ENCODE measurements at places on chromosomes 16 and 17. TPM values are rescaled to one million over a fixed set of nuclear protein-coding genes. Genes with fewer than 3 reads are reported as not detected.
A peak's percentile ranks its signal among the peaks of the same experiment; 100 is the strongest.

DNA sequence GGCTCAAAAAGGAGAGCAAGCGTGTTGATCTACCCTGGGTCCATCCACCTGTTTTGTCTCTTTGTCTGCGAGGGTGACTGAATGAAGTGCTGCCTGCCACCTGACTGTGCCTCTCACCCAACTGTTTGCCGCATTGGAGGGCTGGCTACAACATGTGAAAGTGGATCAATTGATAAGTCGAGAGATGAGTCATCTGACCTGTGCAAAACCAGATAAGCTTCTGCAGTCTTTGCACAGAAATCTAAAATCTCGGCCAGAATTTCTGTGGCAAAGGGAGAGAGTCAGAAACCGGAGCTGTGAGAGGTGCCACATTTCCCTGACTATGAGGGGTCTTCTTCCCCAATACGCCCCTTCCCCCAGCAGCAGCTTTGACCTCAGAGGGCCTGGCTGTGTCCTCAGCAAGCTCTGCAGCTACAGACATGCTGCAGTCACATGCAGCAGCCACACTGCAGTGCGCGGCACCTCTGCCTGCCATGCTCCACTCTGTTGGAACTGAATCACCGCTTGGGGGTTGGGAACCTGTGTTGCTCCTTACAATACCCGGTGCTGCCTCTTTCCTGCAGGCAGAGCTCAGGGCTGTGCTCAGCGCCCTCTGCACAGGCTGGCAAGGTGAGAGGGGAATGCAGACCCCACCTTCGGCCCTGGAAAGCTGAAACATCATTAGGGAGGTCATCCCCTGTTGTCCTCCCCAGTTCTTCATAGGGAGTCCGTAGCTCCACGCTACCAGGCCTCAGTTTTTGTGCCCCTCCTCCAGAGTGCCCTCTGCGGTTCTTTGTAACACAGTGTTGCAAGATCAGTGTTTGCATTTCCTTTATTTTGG, 16.2 kb upstream of the HAS3 start:
- H3K27me3 ChIP-seq, result no peaks in the 10 kb centered on the region
- H3K4me3 ChIP-seq, result no peak overlapping the region
- H3K36me3 ChIP-seq, result peaks cover 2% of the 10 kb centered on the region
- peaks cover 9% of the 10 kb centered on the region for H3K4me1 ChIP-seq
- no peak overlapping the region for H3K27ac ChIP-seq

DNA sequence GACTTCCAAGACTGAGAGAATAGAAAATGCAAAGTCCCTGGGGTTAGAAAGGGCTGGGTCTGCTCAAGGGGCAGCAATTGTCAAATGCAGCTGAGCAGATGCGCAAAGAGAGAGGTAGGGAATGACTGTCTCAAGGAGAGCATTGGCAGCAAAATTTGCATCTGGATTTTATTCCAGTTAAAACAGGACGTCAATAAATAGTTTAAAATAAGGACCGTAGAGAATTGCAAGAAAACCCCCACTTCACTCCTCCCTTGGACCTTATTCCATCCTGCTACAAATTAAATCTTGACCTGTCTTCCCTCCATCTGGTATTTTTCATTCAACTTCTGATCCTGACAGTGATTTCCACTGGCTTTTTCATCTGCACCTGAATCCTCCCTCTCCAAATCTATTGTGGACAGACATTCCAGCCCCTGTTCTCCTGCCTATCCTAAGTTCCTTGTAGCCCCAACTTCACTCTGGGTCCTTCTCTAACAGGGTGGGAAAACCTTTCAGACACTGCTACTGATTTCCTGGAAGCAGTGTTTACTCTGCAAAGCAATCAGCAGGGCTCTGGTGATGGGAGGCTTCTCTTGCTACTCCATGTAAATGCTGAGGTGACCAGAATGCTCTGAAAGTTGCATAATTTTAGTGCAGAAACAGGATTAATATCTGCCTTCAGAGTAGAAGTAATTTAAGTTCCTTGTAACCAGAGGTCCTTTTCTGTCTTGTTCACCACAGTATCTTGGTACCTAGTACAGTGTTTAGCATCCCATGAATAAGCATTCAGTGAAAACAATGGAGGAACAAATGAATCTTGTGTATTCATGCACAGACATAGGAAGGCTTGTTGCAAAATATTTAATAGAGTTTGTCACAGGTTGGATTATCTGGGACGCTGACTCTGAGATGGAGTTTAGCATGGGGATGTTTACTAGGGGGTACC, 79.2 kb downstream of the CDH11 start:
- DNase-seq, result no peak
- peaks cover 33% of the 10 kb centered on the region for H3K36me3 ChIP-seq
- H3K27ac ChIP-seq, result no peak overlapping the region

DNA sequence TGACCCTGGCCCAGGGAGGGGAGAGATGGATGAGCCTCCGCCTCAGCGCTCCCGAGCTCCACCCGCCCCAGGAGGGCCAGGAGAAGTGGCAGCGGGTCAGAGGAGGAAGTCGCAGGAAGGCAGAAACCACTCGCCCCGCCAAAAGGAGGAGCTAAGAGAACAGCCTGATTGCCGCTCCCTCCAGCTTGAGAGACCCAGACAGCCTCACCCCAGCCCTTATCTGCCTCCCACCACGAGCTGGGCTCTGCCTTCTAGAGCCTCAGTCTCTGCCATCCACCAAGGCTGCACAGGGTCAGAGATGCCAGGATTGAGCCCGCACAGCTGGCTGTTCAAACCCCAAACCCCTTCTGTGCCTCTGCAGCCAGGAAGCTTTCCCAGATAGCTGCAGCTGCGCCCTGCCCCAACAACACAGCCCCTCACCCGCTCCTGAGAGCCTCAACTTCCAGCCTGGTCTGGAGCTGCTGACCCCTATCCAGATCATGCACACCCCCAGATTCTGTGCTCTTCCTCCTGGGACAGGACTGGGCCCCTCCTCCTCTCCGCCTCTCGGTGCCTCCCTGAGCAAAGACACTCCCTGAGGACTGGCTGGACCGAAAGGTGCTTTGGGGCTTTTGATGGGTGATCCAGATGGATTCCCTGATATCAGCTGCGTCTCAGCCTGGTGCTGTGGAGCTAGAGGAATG, 1.0 kb upstream of the ATP2A3 start:
- no peaks in the 10 kb centered on the region for H3K36me3 ChIP-seq
- H3K27ac ChIP-seq, result no peak overlapping the region
- H3K4me3 ChIP-seq, result no peak overlapping the region

- peak overlapping the region; percentile 19 for H3K27ac ChIP-seq
- peaks cover 12% of the 10 kb centered on the region for H3K36me3 ChIP-seq
- no peaks in the 10 kb centered on the region for H3K27me3 ChIP-seq
- DNase-seq, result peak; percentile 42
- H3K4me1 ChIP-seq, result peaks cover 24% of the 10 kb centered on the region
Observed at GRCh38 chr16:89556750-89557689, 3.5 kb upstream of the RPL13 start.

Gene ADAD2
- total RNA-seq, result not detected

Gene RAB26
- total RNA-seq, result 1.2 TPM

GRCh38 chr17:21243516-21244303, 9.5 kb downstream of the NATD1 start:
- H3K27me3 ChIP-seq, result no peaks in the 10 kb centered on the region
- H3K36me3 ChIP-seq, result no peaks in the 10 kb centered on the region
- DNase-seq, result no peak
- no peak overlapping the region for H3K27ac ChIP-seq
- no peaks in the 10 kb centered on the region for H3K4me1 ChIP-seq
- H3K4me3 ChIP-seq, result no peak overlapping the region

Gene FOXL1
- total RNA-seq, result 8.1 TPM

GRCh38 chr16:1300664-1301476, 8.6 kb upstream of the UBE2I start:
- peaks cover 7% of the 10 kb centered on the region for H3K27me3 ChIP-seq
- peaks cover 9% of the 10 kb centered on the region for H3K4me1 ChIP-seq
- no peak overlapping the region for H3K27ac ChIP-seq
- H3K4me3 ChIP-seq, result no peak overlapping the region

DNA sequence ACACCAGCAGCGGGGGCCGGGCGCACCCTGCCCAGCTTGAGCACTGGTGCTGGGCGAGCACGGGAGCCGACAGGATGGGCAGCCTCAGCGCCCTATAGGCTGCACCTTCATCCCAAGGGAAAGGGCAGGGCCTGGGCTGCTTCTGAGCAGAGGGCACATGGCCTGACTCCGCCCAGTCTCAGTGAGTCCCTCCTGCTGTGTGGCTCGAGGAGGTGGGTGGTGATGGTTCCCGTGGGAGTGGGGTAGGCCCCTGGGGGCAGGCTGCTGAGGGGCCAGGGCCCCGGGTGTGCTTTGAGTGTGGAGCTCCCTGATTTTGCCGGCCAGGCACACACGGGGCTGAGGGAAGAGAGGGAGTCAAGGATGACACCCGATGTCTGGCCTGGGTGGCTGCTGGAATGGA, 37.9 kb downstream of the TSC2 start:
- H3K27me3 ChIP-seq, result no peaks in the 10 kb centered on the region
- DNase-seq, result no peak
- no peak overlapping the region for H3K4me3 ChIP-seq
- no peaks in the 10 kb centered on the region for H3K4me1 ChIP-seq
- H3K36me3 ChIP-seq, result no peaks in the 10 kb centered on the region

- peaks cover 41% of the 10 kb centered on the region for H3K4me1 ChIP-seq
- H3K27ac ChIP-seq, result no peak overlapping the region
- H3K4me3 ChIP-seq, result no peak overlapping the region
- DNase-seq, result peak; percentile 59
- no peaks in the 10 kb centered on the region for H3K27me3 ChIP-seq
Observed at GRCh38 chr17:77382966-77383612, 242.3 kb downstream of the SEC14L1 start.

DNA sequence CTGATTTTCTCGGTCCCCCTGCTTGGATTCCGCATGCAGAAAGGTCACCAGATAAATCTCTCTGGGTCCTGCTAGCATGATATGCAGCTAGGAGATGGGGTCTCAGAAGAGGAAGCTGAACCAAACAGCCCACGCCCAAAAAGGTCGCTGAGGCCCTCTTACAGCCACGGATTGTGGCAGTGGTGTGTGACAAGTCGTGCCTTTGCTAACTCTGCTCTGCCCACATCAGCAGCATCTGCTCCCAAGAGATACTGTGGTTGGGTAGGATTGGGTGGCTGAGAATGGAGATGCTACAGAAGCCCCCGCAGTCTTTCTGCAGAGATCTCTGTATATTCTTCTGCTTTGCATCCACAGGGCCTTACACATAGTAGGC, 15.2 kb upstream of the SKAP1 start:
- no peaks in the 10 kb centered on the region for H3K36me3 ChIP-seq
- H3K4me1 ChIP-seq, result no peaks in the 10 kb centered on the region

DNA sequence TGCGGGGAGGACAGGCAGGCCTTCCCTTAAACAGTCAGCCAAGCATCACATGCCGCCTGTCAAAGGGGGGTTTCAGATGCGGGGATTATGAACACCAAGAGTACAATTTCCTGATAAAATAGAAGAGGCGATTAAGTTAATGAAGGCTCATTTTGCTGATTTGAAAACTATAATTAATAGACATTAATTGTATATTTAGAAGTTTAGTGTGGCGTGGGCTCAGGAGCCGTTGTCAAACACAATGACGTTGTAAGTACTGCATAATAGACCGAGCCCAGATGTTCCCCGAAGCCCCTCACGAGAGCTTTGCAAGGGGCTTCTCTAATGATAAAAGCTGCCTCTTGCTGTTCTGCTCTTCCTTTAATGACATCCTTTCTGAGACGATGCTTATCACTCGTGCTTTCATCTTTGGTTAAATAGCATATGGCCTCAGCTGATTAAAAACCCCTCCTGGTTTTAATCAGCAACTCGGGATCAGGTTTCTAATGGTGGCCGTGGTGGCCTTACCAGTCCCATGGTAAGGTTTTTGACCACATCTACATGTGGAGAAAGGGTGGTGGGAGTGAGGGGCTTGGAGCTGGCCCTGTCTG, 28.2 kb downstream of the SNX20 start:
- no peaks in the 10 kb centered on the region for H3K36me3 ChIP-seq
- no peak for DNase-seq
- no peaks in the 10 kb centered on the region for H3K27me3 ChIP-seq

Gene SNRNP25
- 34.1 TPM for total RNA-seq

DNA sequence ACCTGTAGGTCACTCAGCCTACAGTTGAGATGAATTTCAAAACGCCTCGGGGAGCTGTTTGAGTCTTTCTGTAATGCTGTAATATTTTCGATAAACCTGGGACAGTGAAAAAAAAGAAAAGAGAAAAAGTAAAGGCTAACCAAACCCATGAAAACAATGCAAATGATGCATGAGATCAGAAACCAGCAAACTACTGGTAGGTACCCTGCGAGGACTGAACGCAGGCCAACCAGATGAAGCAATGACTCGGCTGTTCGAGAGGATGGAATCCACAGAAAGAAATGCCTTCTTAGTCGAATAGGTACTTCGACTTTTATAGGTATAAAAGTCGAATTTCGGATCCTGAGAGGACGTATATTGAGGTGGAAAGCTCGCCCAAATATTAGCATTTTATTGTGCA, 509 bp upstream of the ATAD5 start:
- no peaks in the 10 kb centered on the region for H3K27me3 ChIP-seq
- H3K4me1 ChIP-seq, result peaks cover 5% of the 10 kb centered on the region
- H3K36me3 ChIP-seq, result no peaks in the 10 kb centered on the region
- H3K4me3 ChIP-seq, result peak overlapping the region; percentile 94
- no peak for DNase-seq

DNA sequence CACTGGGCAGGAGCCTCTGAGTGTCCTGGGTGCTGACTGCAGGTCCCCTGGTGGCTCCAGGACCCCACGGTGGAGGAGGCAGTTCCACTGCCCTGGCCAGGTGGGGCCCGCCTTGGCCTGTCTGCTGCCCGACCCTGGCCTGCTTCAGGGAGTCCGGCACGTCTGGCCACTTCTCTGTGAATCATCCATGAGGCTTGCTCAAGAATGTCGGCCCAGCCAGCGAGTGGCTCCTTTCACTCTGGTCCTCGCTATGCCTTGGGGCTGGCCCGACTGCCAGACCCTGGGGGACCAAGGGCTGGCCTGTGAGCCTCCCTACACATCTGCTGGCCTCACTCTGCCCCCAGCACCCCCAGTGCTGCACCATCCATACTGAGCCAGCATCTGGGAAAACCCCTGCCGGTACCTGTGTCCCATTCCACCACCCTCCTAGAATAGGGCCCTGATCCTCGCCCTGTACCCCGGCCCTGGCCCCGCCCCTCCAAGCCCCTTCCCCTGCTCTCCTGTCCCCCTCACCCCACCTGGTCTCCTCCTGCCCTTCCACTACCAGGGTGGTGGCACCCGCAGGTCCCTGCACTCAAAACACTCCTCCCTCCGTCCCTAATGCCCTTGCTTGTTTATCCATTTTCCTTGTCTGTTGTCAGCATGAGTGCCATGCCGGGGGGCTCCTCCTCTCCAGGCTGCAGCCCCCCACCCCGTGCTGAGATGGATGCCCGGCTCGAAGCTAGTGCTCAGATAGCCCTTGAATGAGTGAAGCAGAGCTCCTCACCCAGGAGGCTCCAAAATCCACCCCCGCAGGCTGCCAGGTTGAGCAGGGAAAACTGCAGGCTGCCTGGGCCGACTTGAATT, 35.5 kb downstream of the ADCY7 start:
- no peaks in the 10 kb centered on the region for H3K36me3 ChIP-seq
- no peak overlapping the region for H3K4me3 ChIP-seq
- peak; percentile 87 for DNase-seq
- peaks cover 20% of the 10 kb centered on the region for H3K4me1 ChIP-seq

GRCh38 chr16:8847145-8847544, 21.7 kb downstream of the CARHSP1 start:
- H3K4me3 ChIP-seq, result no peak overlapping the region
- DNase-seq, result no peak

Gene CACNG3
- not detected for total RNA-seq

All from astrocyte (in vitro differentiated cells and primary cell).